SW 1271 (cell line): ENCODE measurements at places on chromosomes 6 and 20.

- no peak for DNase-seq
Measured at GRCh38 chr20:10788055-10788454, 114.3 kb upstream of the JAG1 start.

DNA sequence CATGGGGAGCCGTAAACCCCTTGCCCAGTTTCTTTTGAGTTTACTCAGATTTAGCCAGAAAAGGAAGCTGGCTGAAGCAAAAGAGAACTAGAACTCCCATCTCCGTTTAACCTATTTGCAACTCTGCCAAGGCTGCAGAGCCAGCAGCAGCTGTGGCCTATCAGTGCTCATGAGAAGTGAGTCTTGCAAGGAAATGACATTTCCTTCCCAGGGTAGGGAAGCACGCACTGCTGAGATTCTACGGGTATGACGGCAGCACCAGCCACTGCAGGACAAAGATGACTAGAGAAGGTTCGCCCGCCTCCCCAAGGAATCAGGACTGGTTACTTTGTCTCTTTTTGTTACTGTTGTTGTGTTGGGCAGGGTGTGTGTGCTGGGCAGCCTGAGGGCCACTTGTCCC lies 47.6 kb downstream of the PPP1R3G start:
- DNase-seq: no peak

- DNase-seq: no peak
Measured at GRCh38 chr20:50415516-50416268, 94.5 kb upstream of the PTPN1 start.

- DNase-seq: no peak
Measured at GRCh38 chr6:75213732-75214131, 7.9 kb upstream of the COL12A1 start.

DNA sequence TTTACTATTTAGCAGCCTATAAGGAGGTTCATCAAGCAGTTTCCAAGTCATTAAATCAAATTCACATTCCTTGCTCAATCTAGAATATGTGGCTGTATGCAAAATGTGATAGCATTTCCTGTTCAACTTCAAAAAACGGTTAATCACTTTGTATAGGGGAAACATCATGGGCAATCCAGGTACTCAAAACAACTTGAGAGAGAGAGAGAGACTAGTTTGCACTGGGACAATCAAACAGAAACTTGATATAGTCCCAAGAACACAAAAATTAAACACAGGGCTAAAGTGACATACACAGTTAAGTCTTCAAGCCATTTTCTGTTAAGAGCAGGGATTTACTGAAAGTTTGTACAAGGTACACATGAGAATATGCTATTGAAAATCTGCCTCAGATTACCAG lies 7.4 kb downstream of the CPNE1 start:
- DNase-seq: no peak

GRCh38 chr6:25010902-25011625 lies 75.3 kb upstream of the RIPOR2 start:
- no peak for DNase-seq

GRCh38 chr6:76876922-76877553 lies 586.3 kb downstream of the HTR1B start:
- no peak for DNase-seq
